ENCODE measurements at places on chromosomes 3 and 15. TPM values are rescaled to one million over a fixed set of nuclear protein-coding genes. Genes with fewer than 3 reads are reported as not detected.

The MAPKAPK3 gene
- total RNA-seq, result 23.4 TPM

The UROC1 gene
- not detected for total RNA-seq

The ADAMTS7 gene
- total RNA-seq, result 25.5 TPM

The SQOR gene
- total RNA-seq, result 4.2 TPM

The LRRC49 gene
- 4.7 TPM for total RNA-seq

The P2RY12 gene
- total RNA-seq, result not detected

The RBMS3 gene
- 32.3 TPM for total RNA-seq

The GAP43 gene
- total RNA-seq, result 17.4 TPM

The MUSTN1 gene
- not detected for total RNA-seq

The TTLL13 gene
- total RNA-seq, result 0.14 TPM

The ITIH1 gene
- not detected for total RNA-seq

The SI gene
- total RNA-seq, result not detected

The SLC12A8 gene
- 4.4 TPM for total RNA-seq

The WNT7A gene
- 1.7 TPM for total RNA-seq

The VIPR1 gene
- not detected for total RNA-seq

The LYZL4 gene
- total RNA-seq, result not detected

The PRR20G gene
- total RNA-seq, result not detected

The PAQR5 gene
- total RNA-seq, result 0.87 TPM

The HPS3 gene
- 10.3 TPM for total RNA-seq

The MKRN2OS gene
- total RNA-seq, result 0.25 TPM

The NKTR gene
- 58.9 TPM for total RNA-seq
